Bronchus fibroblast of lung (primary cell): ENCODE measurements at places on chromosomes 7 and 10. TPM values are rescaled to one million over a fixed set of nuclear protein-coding genes. Genes with fewer than 3 reads are reported as not detected.

Gene ADO
- total RNA-seq = 16.1 TPM in 2 replicates

Gene PAXIP1
- total RNA-seq = 7.1 and 8.4 TPM in 2 replicates

Gene UCMA
- total RNA-seq = not detected in 2 replicates

Gene EPO
- not detected in 2 replicates for total RNA-seq

Gene TMEM26
- total RNA-seq = 0.89 and 1.0 TPM in 2 replicates

Gene ZNF485
- 2.7 and 3.7 TPM in 2 replicates for total RNA-seq

Gene MORN4
- 6.2 and 9.4 TPM in 2 replicates for total RNA-seq

Gene CD36
- 0.15 TPM in 1 of 2 replicates, not detected in the other for total RNA-seq

Gene GLI3
- total RNA-seq = 2.9 and 3.3 TPM in 2 replicates
